CD8-positive, alpha-beta memory T cell (primary cell): ENCODE measurements at places on chromosomes 12 and 14.

DNA sequence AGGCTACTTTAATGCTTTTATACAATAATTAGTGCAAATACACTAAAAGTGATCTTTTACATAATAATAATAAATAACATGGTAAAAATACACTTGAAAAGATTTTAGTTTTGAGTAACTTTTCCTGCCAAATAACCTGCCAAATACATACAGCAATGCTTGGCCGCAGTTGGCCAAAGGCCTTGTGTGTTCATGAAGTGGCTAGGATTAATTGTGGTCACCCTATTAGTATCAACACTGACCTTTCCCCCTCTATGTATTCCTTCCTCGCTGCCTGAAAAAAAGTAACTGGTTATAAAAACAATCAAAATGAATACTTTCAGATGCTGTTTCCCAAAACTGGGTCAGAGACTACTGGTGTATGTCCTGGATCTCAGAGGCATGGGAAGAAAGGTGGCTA is 34.3 kb downstream of the KICS2 start:
- DNase-seq: no peak

GRCh38 chr14:93950948-93951634 is 23.9 kb downstream of the FAM181A start:
- no peak for DNase-seq

- DNase-seq: no peak
Measured at GRCh38 chr12:4191149-4191548, 82.4 kb upstream of the CCND2 start.

- no peak for DNase-seq
Measured at GRCh38 chr12:11891754-11892386, 178.9 kb upstream of the BCL2L14 start.

- DNase-seq: no peak
Measured at GRCh38 chr14:91254461-91254860, 10.0 kb upstream of the GPR68 start.
